ENCODE measurements at places on chromosomes 2 and 18.
A peak's percentile ranks its signal among the peaks of the same experiment; 100 is the strongest.

DNA sequence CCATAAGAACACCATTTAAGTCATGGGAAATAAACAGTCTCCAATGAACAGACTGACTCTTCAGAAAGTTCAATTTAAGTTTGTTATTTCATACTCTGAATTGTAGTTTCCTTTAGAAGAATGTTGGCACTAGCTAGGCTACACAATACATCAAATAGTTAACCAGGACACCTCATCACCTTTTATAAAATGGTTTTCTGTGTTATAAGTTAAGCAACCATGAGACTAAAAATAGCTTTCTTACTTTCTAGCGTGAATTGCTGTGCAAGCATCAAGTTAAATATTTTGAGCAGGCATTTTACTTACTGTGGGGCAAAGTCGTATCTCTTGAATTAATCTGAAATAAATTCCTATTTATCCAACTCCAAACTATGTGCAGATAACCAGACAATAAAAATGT, 1092.6 kb upstream of the SLC39A10 start:
- no peak for DNase-seq

DNA sequence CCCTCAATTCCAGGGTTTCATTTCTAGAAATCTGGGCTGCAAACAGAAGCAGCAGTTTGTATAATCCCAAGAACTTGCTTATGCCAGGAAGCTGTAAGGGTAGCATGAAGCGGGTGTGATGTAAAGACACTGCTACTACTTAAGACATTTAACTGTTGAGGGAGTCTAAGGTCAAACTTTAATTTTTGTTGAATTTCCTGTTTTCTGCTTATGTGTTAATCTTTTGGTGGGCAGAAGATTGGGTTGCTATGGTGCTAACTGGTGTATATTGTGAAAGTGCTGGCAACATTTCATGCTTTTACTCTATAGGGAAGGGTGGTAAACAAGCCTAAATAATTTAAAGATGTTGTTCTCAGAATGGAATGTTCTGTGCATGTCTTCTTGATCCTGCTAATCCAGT, 2.7 kb downstream of the NCOA1 start:
- no peak for DNase-seq

GRCh38 chr2:152376385-152376784, 41.4 kb downstream of the FMNL2 start:
- DNase-seq, result no peak

DNA sequence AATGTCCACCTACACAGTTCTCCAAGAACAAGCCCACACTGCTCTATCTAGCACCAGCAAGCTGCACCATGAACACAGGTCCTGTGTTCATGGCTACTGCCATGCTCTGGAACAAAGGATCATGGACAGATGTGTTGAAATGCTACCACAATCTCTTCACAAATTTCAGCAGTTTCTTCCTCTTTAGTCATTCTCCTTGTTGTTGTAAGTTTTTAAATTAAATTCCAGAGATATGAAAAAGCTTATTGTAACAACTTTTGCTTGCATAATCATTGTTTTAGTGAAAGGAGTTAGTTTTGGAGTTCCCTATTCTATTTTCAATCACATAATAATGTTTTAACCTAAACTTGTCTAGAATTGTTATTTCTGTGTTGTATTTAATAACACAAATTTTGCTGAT, 17.2 kb upstream of the NAPG start:
- no peak for DNase-seq

DNA sequence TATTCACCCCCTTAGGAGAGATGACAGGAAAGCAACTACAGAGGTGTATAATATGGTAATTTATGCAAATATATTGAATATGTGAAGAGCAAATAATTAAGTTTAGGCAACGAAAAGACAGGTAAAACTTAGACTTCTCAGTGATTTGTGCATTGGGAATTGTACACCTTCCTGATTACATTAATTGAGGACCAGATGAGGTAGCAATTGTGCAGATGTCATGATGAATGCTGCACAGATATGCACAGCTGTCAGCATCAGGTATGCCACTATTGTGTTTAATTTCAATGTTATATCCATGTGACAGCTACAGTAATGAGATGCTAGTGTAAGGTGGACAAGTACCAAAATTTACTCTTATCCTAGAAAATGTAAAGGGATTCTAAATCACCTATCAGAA, 267.2 kb upstream of the FSIP2 start:
- no peak for DNase-seq

DNA sequence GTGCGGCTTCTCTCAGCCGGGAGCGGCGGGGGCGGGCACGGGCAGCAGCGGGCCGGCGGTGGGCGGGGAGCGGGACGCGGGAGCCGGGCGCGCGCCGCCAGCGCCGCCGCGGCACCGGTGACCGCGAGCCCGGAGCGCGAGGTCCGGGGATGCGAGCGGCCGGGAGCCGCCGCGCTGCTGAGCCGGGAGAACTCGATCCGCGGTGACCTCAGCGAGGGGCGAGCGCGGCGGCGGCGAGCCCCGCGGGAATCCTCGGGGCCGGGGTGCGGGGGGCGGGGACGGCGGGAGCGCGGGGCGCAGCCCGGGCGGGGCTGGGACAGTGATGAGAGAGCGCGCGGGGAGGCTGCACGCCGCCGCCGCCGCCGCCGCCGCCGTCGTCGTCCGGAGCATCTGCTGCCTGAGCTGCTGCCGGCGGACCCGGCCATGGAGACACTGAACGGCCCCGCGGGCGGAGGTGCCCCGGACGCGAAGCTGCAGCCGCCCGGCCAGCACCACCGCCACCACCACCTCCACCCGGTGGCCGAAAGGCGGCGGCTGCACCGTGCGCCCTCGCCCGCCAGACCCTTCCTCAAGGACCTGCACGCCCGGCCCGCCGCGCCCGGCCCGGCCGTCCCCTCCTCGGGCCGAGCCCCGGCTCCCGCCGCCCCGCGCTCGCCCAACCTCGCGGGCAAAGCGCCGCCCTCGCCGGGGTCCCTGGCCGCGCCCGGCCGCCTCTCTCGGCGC, at the start of gene MTCL1:
Gene MTCL1 (plus strand): TSS at position 319 of the 723 bp plus-strand sequence. CDS start 105 bp downstream, at position 424.
- peak; percentile 47 for DNase-seq

- no peak for DNase-seq
Observed at GRCh38 chr2:12321886-12322285, 394.9 kb upstream of the TRIB2 start.

DNA sequence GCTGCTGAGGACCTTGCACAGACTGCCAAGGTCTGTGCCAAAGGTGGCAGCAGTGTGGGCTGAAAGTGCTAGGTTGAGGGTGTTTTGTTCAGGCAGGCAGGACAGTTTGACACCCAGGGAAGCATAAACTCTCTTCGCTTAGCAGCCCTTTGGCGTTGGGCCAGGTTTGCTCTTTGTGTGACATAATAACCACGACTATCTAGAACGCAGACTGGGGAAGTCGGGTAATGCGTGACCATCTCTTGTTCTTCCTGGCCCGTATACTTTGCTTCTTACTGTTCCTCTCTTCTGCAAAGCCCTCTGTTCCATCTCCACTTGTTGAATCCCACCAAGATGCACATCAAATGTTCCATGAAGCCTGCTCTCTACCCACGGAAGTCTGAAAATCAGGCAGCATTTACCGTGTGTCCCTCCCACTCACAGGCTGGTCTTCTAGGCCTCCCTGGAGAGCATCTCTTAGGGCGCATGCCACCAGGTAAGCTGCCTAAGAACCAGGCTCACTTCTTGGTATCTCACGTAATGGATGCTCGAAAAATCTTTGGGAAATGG, 96.7 kb upstream of the LMAN1 start:
- DNase-seq, result no peak

DNA sequence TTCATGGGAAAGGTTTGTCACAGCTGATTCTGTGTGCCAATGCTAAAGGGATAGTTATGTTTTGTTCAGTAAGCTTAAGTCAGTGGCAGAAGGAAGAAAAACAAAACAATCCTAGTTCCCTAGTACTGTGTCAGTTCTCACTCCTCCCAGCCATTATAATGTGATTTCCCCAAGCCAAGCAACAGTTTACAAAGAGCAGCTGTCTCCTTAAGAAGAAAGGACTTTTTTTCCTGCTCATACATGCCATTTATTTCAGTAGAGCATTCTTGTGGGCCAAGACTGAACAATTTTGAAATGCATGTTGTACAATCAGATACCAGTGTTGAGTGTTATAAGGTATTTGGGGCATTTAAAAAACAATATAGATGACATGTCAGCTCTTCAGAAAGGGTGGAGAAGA, 52.1 kb downstream of the NEMP2 start:
- no peak for DNase-seq

- DNase-seq, result no peak
Observed at GRCh38 chr2:34481542-34481941, 882.4 kb upstream of the FAM98A start.

DNA sequence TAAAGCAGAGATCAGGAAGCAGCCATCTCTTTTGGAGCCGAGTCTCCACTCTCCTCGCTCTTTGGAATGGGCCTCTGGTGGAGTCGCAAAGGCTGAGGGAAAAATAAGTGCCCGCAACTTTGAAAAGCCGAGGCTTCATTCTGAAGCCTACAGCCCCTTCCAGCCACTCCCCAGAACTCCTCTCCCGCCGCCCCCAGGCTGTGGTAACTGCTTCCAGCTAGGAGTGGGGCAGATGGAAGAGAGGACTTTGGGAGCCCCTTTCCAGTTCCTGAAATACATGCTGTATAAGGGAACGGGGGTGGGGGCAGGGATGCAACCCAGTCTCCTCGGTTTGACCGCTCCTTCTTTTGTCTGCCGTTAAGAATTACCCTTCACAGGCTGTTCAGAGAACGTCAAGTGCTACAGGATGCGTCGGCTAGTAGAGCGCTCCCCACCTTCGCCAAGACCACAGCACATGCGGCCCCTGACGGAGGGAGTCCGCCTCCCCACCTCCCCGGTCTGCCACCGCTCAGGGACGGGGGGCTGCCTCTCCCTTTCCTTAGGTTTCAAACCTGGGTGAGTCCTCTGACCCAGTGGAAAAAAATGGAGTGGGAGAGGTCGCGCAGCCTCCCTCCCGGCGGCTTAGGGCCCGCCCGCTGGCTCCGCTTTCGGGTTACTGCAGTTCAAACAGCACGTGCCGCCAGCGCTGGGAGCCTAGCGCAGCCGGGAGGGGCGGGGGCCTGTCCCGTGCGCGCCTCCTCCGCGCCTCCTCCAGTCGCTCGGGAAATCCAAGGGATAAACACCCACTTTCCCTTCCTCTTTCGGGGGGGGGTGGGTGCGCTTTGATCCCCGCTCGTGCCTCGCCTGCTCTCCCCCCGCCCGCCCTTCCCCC, 4.9 kb downstream of the CYP26B1 start:
- DNase-seq, result no peak

DNA sequence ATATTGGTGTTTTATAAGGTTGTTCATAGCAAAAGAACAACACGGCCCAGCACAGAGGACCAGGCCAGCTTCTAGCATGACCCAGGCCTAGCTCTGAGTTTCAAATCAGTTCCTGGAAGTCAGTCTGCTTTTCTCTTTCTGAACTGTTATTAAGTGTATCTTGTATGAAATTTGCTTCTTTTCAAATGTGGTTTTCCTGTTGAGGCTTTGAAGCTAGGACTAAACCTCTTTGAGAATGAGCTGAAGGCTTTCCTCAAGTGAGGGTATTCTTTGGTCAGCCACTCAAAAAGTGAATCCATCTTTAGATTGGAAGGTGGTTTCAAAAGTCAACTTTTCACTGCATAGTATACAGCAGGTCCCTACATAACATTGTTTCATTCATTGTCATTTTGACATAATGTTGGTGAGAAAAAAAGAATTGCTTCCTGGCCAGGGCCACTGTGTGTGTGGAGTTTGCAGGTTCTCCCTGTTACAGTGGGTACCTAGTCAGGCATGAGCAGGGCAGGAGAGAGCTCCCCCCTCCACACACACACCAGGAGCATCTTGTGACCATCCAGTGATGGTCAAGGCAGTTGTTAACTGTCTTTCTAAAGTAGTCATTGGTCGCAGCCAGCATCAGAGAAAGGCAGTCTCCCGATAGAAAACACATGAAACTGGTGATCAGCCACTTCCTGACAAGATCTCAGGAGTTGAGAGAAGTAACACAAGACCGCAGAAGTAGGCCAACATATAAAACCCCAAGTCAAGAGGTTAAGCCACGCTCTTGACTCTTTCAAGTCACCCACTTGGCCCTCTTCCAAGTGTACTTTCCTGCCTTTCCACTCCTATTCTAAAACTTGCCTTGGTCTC, 6.7 kb upstream of the ACAA2 start:
- peak; percentile 7 for DNase-seq

DNA sequence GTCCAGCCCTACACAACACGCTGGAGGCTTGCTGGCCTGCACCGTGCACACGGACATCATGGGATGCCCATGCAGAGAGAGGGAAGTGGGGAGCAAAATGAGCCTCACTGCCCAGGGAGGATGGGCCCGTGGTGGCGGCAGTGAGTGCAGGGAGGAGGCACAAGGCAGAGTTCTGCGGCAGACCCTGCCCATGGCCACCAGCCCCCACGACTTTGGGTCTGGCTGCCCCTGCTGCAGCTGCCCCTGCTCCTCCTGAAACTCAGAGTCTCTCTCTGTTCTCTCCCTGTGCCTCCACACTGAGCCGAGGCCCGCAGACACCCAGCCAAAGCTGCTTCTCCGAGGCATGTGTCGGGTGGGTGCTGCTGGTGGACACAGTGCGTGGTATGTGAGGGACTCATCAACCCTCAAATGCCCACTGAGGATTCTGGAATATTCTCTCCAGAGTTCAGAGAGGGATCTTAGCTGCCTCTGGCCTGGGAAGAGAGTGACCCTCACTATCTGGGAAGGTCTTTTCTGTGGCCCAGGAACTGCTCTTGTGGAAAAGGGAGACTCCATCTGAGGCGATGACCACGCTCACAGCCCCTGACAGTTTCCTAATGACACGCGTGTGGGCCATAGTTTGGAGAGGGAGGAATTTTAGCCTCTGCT, 45.1 kb upstream of the HPCAL1 start:
- DNase-seq, result no peak

DNA sequence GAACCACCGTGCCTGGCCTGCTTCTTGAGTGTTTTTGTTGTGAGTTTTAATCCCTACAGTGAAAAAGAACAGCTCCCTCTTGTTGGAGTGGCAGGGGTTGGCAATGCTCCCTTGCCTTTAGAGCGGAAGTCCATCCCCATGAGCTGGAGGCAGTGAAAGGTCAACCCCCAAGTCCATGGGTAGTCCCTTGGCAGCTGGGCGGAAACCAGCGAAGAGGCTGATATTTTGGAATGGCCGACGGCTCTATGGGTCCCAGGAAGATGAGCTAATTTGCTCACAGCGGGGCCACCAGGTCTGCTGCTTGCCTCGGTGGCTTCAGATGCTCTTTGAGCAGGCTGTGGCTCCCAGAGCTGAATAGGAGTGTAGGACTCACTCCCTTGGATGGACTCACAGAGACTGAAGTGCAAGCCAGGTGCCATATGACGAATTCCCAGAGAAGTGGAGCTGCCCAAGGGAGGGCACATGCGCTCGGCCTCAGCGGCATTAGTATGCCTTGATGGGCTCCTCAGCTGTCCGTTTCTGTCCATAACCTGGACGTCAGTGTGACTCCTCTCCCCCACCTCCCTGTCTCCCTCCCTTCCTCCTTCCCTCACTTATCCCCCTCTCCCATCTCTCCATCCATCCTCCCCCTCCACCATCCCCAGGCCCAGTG, 25.4 kb upstream of the RHOB start:
- DNase-seq, result no peak

- no peak for DNase-seq
Observed at GRCh38 chr2:144678736-144679135, 158.8 kb upstream of the ZEB2 start.

GRCh38 chr18:12597760-12598159, 60.1 kb downstream of the SPIRE1 start:
- peak; percentile 85 for DNase-seq

GRCh38 chr2:112772322-112772721, 7.9 kb upstream of the CKAP2L start:
- no peak for DNase-seq

GRCh38 chr18:63508596-63508995, 31.8 kb downstream of the SERPINB5 start:
- DNase-seq, result peak; percentile 5

All from A172 (cell line).